Endodermal cell (in vitro differentiated cells): ENCODE measurements at places on chromosomes 2 and 18.

GRCh38 chr18:5600378-5601071 is 56.7 kb upstream of the EPB41L3 start:
- DNase-seq = no peak
- no peaks in the 10 kb centered on the region for H3K36me3 ChIP-seq
- H3K4me1 ChIP-seq = peaks cover 4% of the 10 kb centered on the region
- H3K4me3 ChIP-seq = no peak overlapping the region
- no peaks in the 10 kb centered on the region for H3K27me3 ChIP-seq
- no peak overlapping the region for H3K27ac ChIP-seq

DNA sequence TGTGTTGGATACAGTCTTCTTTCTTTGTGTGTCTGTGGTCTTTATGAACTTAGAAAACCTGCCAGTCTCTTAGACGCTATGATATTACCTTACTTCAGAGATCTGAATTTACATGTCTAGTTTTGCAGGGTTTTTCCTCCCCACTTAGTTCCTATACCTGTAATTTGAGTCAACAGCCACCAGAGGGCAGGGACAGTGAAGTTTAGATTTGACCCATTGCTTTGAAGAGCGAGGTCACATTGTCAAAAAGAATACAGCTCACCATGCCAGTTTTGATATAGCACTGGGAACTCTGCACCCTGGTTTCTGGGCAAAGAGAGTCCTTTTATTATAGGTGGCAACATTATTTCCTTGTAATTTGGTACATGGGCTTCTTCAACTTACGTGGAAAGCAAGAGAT is 102.3 kb downstream of the MAPK4 start:
- DNase-seq = peak; percentile 49
- H3K27ac ChIP-seq = no peak overlapping the region
- H3K27me3 ChIP-seq = no peaks in the 10 kb centered on the region
- no peaks in the 10 kb centered on the region for H3K36me3 ChIP-seq
- H3K4me1 ChIP-seq = peaks cover 5% of the 10 kb centered on the region
- H3K4me3 ChIP-seq = no peak overlapping the region

DNA sequence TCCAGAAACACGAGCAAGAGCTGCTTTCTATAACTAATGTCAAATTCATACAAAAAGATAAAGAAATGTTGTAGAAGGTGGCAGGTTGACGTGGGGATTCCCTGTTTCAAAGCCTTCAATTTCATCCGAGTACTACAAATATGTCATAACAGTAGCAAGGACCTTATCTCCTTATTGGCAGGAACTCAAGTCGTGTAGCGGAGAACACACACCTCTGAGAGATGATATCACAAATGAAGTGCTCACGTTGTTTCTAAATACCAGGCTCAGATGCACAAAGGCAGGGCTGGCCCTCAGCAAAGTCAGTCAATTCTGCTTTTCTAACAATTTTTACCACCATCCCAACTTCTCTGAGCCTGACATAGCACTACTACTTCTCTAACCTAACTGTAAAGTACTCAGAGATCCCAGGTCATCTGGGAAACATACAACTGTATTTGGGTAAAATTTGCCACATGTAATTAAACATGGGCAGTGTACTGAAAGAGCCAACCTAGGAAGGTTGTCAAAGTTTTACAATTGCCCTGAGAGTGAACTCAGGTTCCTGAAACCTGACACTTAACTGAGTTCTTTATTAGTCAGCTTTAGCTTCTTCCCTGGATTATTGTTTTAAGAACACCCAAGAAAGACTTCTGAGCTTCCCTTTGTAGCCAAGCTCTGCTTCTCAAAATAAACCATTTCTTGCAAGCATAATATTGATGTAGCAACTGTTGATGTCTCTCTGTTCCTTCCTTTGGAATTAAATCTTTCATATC is 813.7 kb upstream of the ACVR2A start:
- peaks cover 4% of the 10 kb centered on the region for H3K4me1 ChIP-seq
- H3K27me3 ChIP-seq = no peaks in the 10 kb centered on the region
- H3K27ac ChIP-seq = no peak overlapping the region
- no peaks in the 10 kb centered on the region for H3K36me3 ChIP-seq
- H3K4me3 ChIP-seq = no peak overlapping the region

GRCh38 chr2:119011162-119011909 is 69.3 kb downstream of the MARCO start:
- peak; percentile 90 for DNase-seq
- peaks cover 38% of the 10 kb centered on the region for H3K27me3 ChIP-seq
- H3K4me1 ChIP-seq = no peaks in the 10 kb centered on the region
- no peak overlapping the region for H3K4me3 ChIP-seq

DNA sequence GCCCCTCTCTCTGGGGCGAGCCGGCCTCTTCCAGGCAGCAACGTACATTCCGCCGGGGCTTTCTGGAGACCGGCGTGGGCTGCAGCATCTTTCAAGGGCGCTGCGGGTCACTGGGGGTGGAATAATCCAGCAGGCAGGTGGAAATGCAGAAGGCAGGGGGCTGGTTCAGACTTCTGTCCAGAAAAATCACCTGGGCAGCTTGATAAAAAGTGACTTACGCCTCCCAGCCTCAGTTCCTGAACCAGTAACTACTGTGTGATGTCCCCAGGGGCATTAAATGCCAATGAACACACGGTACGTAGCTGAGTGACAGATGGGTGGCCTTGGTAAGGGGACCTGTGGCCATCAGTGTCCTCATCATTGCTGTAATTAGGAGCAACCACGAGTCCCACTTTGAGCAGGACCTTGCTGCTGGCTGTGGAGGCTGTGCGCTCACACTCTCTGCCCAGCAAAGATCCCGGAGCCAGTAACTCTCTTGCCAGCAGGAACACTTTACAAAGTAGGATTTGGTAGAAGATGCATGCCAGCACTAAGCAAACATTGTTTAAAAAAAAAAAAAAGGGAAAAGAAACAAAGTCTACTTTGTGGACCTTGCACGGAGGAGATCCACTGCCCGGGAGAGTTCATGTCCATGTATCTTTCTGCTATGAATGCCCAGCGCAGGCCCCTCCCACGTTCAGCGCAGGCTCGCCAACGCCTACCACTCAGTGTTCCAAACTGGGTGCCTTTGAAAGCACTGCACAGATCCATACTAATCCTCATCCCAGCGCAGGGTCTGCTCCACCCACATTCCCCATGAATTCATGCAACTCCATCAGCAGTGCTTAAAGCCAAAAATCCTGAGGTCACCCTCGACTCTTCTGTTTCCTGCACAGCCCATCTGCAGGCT is 177.3 kb downstream of the HDAC4 start:
- no peaks in the 10 kb centered on the region for H3K4me1 ChIP-seq
- no peak overlapping the region for H3K4me3 ChIP-seq
- H3K27ac ChIP-seq = no peak overlapping the region
- no peaks in the 10 kb centered on the region for H3K36me3 ChIP-seq
- no peak for DNase-seq

DNA sequence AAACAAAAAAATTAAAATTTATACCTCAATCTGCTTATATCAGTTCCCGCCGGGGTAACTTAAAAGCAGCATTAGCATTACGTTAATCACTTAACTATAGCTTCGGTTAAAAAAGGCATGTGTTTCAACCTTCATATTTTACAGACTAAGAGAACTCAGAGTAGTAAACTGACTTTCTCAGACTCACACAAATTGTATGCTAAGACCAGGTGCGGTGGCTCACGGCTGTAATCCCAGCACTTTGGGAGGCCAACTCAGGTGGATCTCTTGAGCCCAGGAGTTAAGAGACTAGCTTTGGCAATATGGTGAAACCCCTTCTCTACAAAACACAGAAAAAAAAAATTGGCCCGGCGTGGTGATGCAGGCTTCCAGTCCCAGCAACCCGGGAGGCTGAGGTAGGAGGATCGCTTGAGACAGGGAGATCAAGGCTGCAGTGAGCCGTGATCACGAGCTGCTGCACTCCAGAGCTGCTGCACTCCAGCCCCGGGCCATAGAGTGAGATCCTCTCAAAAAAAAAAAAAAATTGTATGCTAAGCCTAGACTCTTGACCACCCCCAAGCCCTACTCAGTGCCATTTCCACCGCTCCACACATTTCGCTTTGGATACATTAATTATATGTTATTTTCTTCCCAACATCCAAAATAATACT is 2.4 kb downstream of the HNRNPLL start:
- no peak overlapping the region for H3K27ac ChIP-seq
- DNase-seq = peak; percentile 57
- peaks cover 2% of the 10 kb centered on the region for H3K36me3 ChIP-seq
- H3K4me1 ChIP-seq = no peaks in the 10 kb centered on the region

GRCh38 chr2:148375214-148375613 is 269.3 kb upstream of the EPC2 start:
- no peaks in the 10 kb centered on the region for H3K36me3 ChIP-seq
- no peaks in the 10 kb centered on the region for H3K4me1 ChIP-seq
- H3K27me3 ChIP-seq = no peaks in the 10 kb centered on the region
- H3K4me3 ChIP-seq = no peak overlapping the region
- DNase-seq = no peak

- H3K36me3 ChIP-seq = no peaks in the 10 kb centered on the region
- no peak overlapping the region for H3K4me3 ChIP-seq
- DNase-seq = no peak
- no peaks in the 10 kb centered on the region for H3K27me3 ChIP-seq
Measured at GRCh38 chr2:12552092-12552491, 164.6 kb upstream of the TRIB2 start.

DNA sequence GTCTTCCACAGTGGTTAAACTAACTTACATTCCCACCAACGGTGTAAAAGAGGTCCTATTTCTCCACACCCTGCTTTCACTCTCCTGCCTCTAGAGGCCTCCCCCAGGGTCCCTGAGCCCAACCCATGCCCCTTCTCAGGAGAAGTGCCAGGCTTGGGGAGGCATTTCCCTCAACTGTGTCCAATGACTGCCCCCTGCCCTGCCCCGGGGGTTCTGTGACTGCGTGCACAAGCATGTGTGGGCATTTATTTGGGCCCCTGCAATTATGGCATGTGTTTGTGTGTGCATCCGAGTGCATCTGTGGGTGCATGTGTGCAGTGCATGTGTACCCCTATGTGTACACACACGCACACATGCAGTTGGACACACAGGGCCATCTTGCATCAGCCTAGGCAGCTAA is 57.3 kb downstream of the INHBB start:
- H3K27me3 ChIP-seq = peaks cover 9% of the 10 kb centered on the region
- H3K27ac ChIP-seq = no peak overlapping the region
- H3K4me3 ChIP-seq = no peak overlapping the region
- DNase-seq = no peak
- no peaks in the 10 kb centered on the region for H3K36me3 ChIP-seq

DNA sequence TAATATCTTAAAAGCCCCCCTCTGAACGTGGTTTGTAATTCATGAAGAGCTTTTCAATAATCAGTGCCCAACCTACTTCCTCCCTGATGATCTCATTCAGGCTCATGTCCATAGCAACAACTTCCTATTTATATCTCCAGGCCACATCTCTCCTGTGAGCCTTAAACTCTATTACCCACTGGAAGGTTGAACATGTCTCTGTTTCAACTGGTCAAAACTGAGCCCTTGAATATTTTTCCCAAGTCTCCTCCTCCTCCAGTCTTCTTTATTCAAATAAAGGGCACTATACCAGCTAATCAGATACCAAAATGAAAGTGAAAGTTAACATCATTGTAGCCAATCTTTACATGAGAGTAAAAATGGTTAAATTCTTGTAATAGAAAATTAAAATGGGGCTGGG is 63.7 kb upstream of the ITGA4 start:
- H3K4me1 ChIP-seq = no peaks in the 10 kb centered on the region
- no peak for DNase-seq
- H3K27ac ChIP-seq = no peak overlapping the region

DNA sequence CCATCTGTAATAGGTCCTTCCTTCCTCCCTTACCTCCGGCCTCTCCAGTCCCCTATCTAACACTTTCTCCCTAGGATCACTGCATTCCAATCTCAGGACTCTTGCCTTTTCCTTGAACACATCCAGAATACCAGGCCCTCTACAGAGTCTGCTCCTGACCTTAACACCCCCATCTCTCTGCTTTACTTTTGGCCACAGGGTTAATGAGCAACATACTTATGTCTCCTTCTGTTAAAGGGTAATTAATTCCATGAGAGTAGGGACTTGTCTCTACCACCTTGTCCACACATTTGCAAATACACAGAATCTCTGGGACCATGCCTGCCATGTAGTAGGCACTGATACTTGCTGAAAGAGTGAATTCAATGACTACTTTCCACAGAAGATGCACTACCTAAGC is 94.9 kb downstream of the COBLL1 start:
- no peaks in the 10 kb centered on the region for H3K36me3 ChIP-seq
- H3K27me3 ChIP-seq = no peaks in the 10 kb centered on the region
- H3K4me1 ChIP-seq = no peaks in the 10 kb centered on the region
- no peak overlapping the region for H3K4me3 ChIP-seq
- no peak for DNase-seq
- H3K27ac ChIP-seq = no peak overlapping the region
